ENCODE measurements at places on chromosomes 2 and 18.
A peak's percentile ranks its signal among the peaks of the same experiment; 100 is the strongest.

DNA sequence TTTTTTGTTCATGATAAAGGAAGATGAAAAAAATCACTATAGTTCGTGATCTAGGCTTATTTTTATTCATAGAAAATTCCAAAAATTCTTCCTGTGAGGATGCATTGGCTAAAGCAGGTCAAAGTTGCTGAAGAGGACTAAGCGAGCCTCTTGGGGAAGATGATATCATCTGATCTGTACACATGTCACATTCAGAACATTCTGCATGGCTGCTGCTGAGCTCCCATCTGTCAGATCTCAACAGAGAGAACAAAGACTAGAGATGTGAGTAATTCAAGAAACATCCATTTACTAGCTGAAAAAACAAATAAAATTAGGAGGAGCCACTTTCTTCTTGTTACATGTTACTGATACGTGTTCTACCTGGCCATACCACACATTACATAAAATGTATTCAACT is 518.6 kb upstream of the FSIP2 start:
- DNase-seq = no peak

DNA sequence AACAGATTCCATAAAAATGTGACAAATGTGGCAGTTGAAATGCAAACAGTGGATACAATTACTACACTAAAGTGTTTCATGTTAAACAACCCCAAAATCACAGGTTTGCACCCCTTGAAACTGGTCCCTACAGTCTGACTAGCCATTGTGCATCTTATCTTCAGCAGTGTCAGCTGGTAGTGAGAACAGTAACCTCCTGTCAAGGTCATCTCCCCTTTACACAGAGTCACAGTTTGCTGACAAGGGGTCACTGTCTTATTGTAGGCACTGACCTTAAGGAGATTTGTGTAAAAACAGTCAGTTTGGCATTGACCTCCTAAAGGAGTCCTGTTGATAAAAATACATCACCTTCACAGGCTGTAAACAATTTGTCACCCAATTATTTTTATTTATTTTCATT is 37.3 kb upstream of the TTC21B start:
- DNase-seq = no peak

GRCh38 chr2:235238537-235238936 is 255.3 kb upstream of the AGAP1 start:
- peak; percentile 46 for DNase-seq

DNA sequence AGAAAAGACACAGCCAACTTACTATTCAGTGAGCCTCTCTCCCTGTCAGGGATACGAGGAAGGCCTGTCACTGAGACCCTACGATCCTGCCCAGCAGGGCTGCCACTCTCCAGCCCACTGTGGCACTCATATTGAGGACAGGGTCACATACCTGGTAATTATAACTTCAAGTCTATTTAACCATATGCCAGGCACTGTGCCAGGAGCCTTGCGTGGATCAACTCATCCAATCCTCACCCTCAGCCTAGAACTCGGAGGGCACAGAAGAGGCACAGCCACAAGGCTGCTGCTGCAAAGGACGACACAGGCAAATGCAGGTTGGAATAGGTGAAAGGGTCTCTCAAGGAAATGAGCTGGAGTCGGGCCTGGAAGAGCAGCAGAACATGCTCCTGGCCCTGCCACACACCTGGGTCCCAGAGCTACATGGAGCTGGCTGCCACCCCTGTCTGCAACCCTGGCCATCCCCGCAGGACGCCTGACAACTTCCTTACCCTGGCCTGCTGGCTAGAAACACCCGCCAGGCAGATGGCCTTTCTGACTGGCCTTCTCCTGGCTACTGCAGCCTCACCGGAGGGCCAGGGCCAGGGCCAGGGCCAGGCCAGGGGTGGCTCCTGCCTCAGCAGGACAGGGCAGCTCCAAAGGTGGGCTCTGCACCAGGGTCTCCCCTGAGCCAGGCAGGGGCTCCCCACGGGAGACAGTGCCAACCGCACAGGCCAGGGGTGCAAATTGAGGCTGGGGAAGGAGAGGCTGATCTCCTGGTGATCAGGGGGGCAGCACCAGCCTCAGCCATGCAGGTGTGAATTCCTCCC is 32.1 kb upstream of the SLC66A3 start:
- DNase-seq = no peak

DNA sequence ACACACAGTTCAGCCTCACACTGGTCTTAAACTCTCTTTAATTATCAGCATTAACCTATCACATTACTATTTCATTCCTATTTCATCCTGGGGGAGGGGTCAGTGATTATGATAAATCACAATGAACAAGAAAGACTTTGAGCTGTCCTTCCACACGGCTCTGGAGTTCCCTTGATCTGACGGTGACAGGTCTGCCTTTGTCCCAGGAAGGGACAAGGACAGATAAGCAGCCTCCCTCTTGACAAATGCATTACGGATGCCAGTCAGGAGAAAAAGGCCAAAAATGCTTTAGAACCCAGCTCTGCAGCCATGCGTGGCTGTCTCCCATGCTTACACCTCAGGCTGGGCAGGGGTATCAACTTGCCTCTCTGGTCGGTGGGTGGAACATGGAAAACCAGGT is 281.7 kb downstream of the BCL11A start:
- DNase-seq = no peak

DNA sequence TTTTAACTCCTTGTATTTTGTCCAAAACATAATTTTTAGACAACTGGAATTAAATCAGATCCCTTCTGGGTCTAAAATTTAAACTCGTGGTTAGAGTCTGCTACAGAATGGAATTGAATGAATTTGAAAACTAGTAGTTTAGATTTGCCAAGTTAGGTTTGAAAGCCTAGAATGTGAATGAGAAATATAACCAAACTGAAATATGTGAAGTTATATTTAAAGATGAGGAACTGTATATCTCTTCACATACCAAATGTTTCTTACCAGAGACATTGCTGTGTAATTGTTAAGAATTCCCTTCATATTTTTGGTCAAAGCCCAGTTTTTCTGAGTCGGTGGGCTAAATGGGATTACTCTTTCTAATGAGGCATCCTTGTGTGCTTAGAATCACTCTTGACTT is 74.2 kb downstream of the LPIN1 start:
- no peak for DNase-seq

DNA sequence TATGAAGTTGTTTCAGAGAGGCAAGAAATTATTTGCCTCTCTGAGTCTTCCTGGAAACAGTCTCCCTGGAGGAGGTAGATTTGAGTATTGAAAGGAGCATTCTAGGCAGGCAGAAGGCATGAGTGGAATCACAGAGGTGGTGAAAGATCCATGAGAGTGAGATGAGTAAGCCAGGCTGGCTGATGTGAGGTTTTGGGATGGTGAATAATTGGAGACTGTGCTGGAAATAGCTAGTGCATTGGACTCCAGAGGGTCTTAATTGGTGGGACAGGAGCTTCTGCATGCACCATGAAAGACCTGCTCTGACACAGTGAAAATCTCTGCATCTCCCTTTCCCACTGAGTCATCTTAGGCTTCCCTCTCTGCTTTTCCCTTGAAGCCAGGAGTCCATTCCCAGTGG is 46.3 kb downstream of the CDC42EP3 start:
- DNase-seq = peak; percentile 80

- DNase-seq = no peak
Observed at GRCh38 chr2:83615511-83615910, 843.6 kb downstream of the SUCLG1 start.

- peak; percentile 23 for DNase-seq
Observed at GRCh38 chr2:152826581-152827279, 108.3 kb downstream of the ARL6IP6 start.

GRCh38 chr2:113692698-113693428 is 63.6 kb downstream of the SLC35F5 start:
- DNase-seq = no peak

DNA sequence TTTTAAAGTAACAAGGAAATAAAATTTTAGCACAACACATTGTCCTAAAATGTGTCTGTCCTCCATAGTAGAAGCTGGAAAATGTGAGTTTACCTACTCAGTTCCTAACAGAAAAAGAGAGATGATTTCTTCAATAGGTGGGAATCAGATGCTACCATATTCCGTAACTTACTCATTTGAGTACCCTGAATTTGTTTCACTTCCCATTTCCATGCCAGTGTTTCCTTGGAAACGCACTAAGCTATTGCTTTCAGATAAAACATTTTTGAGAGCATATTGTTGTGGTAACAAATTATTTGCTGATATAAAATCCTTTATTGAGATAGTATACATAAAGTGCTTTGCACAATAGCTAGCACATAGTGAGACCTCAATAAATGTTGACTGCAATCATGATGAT is 137.5 kb upstream of the BARD1 start:
- DNase-seq = no peak

- DNase-seq = peak; percentile 99
Observed at GRCh38 chr18:68177807-68178702, 536.9 kb downstream of the TMX3 start.

DNA sequence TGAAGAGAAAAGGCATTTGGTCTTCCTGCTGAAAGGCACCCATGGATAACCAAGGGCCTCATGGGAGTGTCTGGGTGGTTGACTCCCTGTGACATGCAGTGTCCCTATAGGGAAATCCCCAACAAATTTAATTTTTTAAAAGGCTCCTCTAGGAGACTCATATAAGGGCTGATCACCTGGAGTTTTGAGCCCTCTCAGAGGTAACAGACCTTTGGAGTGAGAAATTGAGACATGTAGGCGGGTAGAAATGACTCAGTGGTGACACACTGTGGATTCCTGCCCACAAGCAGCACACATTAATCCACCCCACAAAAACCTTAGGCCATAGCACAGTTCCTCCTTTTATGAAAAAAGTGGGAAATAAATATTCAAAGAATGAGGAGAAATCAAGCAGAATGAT is 557.0 kb upstream of the CNTNAP5 start:
- no peak for DNase-seq

DNA sequence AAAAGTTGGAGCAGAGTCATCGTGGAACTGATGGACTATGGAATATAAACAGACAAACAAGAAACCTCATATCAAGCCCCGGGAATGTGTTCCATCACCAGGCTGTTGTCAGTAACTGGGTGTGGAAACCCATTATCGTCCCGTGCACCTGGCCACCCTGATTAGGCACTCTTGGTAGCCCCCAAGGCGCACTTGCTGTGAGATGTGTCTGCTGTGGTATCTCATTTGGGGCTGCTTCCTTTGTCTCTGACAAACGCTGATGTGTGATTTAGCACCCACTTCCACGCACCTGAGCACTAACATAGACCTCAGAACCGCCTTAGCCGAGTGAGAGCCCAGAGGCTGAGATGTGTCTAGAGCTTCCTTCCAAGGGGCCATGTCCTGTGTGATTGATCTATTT is 96.3 kb downstream of the PRPF40A start:
- no peak for DNase-seq

DNA sequence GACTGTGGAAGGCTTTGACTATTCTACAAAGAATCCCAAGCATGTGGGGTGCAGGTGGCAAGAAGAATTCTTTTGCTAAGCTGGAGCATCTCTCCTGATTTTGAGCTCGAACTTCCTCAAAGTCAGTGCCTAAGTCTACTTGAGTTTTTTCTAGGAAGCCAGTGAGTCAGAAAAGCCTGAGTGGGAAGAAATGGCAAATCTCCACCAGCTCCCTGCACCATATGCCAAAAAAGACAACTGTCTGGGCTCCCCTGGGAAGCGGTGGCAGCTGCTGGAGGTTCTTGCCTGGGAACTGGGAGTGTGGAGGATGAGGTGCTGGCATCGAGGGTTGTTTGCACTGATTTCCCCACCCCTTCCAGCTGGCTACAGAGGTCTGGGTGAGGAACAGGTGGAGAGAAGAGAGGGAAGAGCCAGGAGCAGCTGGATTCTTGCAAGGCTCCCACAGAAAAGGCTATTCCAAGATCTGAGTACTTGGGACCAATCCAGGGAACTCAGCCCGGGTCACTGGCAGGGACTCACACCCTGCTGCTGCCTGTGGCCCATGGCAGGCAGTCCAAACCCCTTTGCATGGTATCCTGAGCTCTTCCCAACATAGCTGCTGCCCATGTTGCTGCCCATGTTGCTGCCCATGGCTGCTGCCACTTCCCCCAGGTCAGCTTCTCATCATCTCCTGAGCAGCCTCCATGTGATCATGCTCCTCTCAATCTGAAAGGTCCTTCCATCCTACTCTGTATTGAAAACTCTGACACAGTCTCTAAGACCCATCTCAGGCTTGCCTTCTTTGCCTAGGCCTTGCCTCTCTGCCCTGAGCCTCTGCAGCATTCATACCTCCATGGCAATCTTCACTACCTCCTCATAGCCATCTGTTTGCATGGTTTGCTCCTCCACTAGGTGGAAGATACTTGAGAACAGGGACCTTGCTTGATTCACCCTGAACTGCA is 128.3 kb upstream of the SPATS2L start:
- peak; percentile 71 for DNase-seq

GRCh38 chr2:215878476-215879063 is 134.8 kb downstream of the MREG start:
- DNase-seq = peak; percentile 55

DNA sequence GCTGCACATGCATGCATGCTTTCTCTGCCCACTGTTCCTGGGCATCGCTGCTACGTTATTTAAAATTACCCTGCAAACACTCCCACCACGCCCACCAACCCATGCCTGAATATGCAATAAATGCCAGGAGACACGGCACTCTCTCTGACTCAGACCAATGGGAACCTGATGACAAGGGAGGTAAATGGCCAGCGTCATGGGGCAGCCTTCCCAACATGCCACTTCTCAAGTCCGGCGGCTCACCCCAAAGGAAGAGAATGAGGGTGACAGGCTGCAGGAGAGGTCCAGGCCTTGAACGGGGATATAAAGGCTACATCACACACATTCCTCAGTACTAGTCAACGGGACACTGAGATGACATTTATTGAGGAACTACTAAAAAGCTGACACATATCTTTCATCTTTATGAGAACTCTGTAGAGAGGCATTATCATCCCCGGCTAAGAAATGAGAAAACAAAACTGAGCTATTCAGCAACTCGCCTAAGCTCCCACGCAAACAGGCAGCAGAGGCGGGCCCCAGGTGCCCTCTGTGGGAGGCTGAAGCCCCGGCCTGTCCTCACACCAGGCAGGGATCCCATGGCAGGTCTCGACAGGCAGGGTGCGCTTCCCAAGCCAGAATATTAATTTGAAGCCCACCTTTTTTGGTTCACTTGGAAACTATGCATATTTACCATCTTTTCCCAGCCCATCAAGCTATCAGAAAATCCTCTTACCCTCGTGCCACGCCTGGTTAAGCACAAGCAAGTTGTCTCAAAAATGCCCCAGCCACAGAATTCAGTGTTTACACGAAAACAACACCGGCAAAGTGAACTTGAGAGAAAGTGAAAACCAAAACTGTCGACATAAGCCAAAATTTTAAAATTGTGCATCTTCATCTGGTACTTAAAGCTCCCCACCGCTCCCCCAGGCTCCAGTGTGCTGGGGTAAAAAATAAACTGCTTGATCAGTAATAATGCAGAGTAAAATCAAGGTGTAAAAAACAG is 166.3 kb downstream of the HDAC4 start:
- no peak for DNase-seq

DNA sequence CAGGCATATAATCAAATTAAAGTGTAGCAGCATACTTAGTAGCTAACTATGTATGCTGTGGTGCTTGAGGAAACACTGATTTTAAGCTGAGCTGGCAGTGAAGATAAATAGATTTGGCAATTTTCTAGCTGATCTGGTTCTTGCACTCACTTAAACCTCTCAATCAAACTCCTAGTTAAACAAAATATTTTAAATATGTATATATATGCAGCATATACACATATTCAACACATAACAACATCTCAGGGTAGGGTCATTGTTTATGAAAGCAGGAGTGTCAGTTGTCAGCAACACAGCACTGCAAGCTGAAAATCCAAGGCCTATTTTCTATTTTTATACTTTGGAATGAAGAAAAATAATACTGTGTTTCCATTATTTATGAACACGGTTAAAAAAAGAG is 10.4 kb upstream of the FSHR start:
- DNase-seq = no peak

GRCh38 chr18:22830511-22830910 is 102.6 kb upstream of the RBBP8 start:
- DNase-seq = no peak

- DNase-seq = no peak
Observed at GRCh38 chr2:181660181-181660580, 3.3 kb upstream of the CERKL start.
